Mesendoderm (in vitro differentiated cells): ENCODE measurements at places on chromosomes 6 and 20.

- H3K27me3 ChIP-seq, result no peaks in the 10 kb centered on the region
- no peaks in the 10 kb centered on the region for H3K4me1 ChIP-seq
- H3K27ac ChIP-seq, result no peak overlapping the region
- H3K4me3 ChIP-seq, result no peak overlapping the region
These were observed 50.3 kb upstream of the TXNDC5 start for GRCh38 chr6:7960848-7961247.

DNA sequence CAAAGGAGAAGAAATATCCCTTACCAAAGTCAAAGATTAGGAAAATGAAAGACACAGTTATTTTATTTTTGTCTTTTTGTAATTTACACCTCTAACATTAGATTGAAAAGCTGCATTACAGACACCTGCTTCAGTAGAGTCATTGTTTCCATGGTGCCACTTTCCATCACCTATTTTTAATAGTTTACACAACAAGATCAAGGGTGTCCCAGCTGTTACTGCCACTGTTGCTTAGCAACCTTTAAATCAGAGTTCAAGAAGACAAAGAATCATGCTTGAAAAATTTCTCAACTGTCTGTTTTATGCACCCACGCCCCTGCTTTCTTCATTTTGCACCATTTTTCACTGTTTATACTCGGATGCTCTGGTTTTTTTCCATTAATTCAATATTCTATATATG is 668.2 kb upstream of the GJE1 start:
- DNase-seq, result peak; percentile 60
- no peaks in the 10 kb centered on the region for H3K27me3 ChIP-seq
- H3K4me3 ChIP-seq, result no peak overlapping the region
- no peak overlapping the region for H3K27ac ChIP-seq

DNA sequence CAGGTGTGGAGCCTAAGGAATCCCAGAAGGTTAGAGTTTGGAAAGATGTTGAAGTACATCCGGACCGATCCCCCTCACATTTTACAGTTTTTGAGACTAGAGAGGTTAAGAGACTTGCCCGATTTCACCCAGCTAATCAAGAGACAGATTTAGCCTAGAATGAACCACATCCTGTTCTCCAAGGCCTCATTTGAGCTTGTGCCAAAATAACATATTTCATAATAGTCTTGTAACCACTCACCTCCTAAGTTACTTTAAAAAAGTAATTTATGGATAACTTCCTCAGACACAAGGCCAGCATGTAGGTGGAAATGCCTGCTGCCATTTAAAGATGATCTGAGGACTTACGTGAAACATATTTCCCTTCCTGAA is 39.8 kb upstream of the ARHGAP18 start:
- DNase-seq, result no peak
- H3K36me3 ChIP-seq, result no peaks in the 10 kb centered on the region
- H3K4me1 ChIP-seq, result no peaks in the 10 kb centered on the region
- no peak overlapping the region for H3K4me3 ChIP-seq
- no peaks in the 10 kb centered on the region for H3K27me3 ChIP-seq
- no peak overlapping the region for H3K27ac ChIP-seq

- no peak for DNase-seq
- H3K27ac ChIP-seq, result no peak overlapping the region
- H3K4me1 ChIP-seq, result no peaks in the 10 kb centered on the region
These were observed 2.7 kb downstream of the SGK1 start for GRCh38 chr6:134315189-134315588.

GRCh38 chr6:66772800-66773199 is 1065.8 kb upstream of the EYS start:
- no peaks in the 10 kb centered on the region for H3K36me3 ChIP-seq
- H3K27me3 ChIP-seq, result no peaks in the 10 kb centered on the region
- peak; percentile 67 for DNase-seq
- H3K4me3 ChIP-seq, result no peak overlapping the region
- H3K4me1 ChIP-seq, result no peaks in the 10 kb centered on the region

GRCh38 chr6:104574135-104574750 is 285.5 kb downstream of the HACE1 start:
- DNase-seq, result no peak
- no peak overlapping the region for H3K27ac ChIP-seq
- H3K36me3 ChIP-seq, result no peaks in the 10 kb centered on the region
- no peak overlapping the region for H3K4me3 ChIP-seq

GRCh38 chr20:19995220-19995863 is 21.8 kb upstream of the NAA20 start:
- DNase-seq, result peak; percentile 32
- no peaks in the 10 kb centered on the region for H3K36me3 ChIP-seq
- H3K4me1 ChIP-seq, result peaks cover 2% of the 10 kb centered on the region
- no peaks in the 10 kb centered on the region for H3K27me3 ChIP-seq
- H3K27ac ChIP-seq, result no peak overlapping the region

DNA sequence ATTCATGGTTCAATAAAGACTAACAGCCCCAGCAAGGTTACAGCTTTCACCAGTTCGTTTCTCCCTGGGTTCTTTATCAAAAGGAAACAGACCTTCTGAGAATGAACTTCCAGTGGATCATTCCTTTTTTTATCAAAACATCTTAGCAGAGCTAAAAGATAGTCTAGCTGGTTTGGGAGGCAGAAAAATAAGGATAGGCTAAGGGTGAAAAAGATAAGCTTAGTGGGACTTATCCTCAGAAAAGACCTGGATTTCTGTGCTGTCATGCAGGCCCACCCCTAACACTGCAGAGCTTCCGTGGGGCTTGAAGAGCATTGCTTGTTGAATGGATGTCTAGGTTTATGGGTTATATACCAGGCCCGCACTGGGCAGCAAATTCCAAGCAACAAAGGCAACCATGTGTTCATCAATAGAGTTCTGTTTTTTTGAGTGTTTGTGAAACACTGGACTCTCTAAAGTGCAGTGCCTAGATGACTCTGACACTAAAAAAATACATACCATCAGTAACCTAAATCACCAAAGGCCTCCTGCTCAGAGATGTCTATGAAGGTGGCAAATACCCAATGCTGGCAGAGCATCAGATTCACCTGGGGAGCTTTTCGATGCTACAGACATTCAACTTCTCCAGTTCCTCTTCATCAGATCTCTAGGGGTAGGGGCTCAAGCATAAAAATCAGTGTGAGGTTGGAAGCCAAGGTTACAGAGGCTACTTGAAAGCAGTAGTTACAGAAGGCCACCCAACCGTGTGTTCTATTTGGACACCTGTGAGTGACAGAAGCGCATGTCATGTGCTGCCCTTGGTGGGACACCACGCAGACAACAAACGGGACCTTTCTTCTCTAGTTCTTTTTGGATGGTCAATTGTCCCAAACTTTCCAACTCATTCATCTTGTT is 53.0 kb downstream of the TNFAIP3 start:
- no peaks in the 10 kb centered on the region for H3K36me3 ChIP-seq
- H3K27ac ChIP-seq, result no peak overlapping the region
